ENCODE measurements at places on chromosomes 6 and 20.

- no peak for DNase-seq
Measured at GRCh38 chr6:130907687-130908086, 80.5 kb downstream of the SMLR1 start.

- no peak for DNase-seq
Measured at GRCh38 chr20:57669632-57670031, 40.2 kb downstream of the PMEPA1 start.

- DNase-seq, result no peak
Measured at GRCh38 chr6:102686461-102686860, 1293.0 kb downstream of the GRIK2 start.

DNA sequence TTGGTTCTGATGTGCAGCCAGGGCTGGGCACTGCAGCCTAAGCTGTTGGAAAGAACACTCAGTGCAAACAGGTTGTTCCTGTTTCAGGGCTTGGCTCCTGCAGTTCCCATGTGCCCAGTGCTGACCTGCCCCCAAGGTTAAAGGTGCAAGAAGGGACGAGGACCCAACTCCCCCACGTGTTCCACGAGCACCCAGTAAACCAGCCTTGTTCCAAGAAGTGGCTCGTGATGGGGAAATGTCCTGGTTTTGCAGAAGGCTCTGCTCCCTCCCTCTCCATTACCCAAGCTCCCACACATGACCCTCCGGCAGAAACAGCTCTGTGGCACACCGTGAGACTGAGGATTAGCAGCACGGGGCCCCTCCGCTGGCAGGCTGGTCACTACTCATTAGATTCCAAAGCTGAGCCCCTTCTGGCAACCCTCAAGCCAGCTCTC lies 9.4 kb downstream of the ACSS1 start:
- DNase-seq, result no peak

GRCh38 chr6:88349511-88349910 lies 183.4 kb upstream of the CNR1 start:
- no peak for DNase-seq

DNA sequence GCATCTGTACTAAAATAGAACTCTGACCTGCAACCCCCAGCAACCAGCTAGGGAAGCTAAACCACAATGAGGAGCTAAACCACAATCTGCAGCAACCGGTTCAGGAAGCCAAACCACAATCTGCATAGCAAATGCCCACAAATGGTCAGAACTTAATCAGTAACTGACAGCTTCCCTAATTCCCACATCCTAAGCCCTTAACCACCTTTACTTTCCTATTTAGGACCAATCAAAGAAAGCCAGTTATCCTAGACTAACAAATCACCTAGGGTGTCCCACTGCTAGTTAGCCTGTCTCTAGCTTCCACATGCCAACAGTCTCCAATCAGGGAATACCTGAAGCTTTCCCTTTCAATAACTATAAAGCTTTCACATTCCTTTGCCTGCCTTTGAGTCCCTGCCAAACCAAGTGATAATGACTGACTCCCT lies 424.6 kb upstream of the PTCHD4 start:
- peak; percentile 15 for DNase-seq

- DNase-seq, result no peak
Measured at GRCh38 chr6:35079311-35080000, 61.7 kb downstream of the TCP11 start.

GRCh38 chr6:74631564-74631963 lies 574.3 kb downstream of the COL12A1 start:
- no peak for DNase-seq

- no peak for DNase-seq
Measured at GRCh38 chr6:41547799-41548097, 1.6 kb downstream of the FOXP4 start.

DNA sequence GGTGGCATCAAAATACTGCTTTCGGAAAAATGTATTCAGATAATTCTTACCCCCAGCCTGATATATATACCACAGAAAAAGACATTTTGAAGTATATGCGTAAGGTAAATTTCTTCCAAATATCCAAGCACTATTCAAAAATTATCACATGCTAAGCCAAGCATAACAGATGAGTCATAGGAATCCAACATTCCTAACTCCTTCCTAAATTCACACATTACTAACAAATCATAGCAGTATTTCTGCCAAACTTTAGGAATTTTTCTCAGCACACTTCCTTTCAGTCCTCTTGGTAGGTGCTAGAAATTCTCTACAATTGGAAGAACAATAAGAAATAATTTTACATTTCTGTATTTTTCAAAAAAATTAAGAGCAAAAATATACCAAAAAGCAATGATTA lies 417.5 kb downstream of the EYS start:
- no peak for DNase-seq

- no peak for DNase-seq
Measured at GRCh38 chr6:31172973-31173384, 2.5 kb upstream of the POU5F1 start.

- DNase-seq, result peak; percentile 87
Measured at GRCh38 chr6:112332274-112332673, 14.9 kb upstream of the RFPL4B start.

- DNase-seq, result no peak
Measured at GRCh38 chr6:31222496-31222895, 49.4 kb downstream of the HLA-C start.

DNA sequence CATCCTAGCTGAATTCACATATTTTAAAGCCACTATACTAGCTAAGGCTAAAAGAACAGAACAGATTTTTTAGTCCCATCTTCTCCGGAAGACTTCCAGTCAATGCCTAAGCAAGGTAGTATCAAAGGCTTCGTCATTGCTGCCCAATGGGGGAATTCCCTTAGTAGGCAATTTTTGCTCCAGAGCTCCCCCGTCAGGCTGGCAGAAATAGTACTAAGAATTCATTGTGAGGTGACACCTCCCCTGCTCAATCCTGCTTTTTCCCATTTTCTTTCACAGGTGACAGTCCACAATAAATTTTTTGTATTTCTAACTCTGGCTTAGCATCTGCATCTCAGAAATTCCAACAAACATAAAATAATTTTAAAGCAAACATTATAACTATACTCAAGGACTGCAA lies 52.8 kb upstream of the SRSF6 start:
- DNase-seq, result no peak

- DNase-seq, result no peak
Measured at GRCh38 chr20:24483435-24484080, 14.1 kb downstream of the SYNDIG1 start.

GRCh38 chr6:134663800-134664535 lies 285.9 kb downstream of the ALDH8A1 start:
- no peak for DNase-seq

GRCh38 chr6:166201878-166202277 lies 34.2 kb upstream of the TBXT start:
- DNase-seq, result no peak

DNA sequence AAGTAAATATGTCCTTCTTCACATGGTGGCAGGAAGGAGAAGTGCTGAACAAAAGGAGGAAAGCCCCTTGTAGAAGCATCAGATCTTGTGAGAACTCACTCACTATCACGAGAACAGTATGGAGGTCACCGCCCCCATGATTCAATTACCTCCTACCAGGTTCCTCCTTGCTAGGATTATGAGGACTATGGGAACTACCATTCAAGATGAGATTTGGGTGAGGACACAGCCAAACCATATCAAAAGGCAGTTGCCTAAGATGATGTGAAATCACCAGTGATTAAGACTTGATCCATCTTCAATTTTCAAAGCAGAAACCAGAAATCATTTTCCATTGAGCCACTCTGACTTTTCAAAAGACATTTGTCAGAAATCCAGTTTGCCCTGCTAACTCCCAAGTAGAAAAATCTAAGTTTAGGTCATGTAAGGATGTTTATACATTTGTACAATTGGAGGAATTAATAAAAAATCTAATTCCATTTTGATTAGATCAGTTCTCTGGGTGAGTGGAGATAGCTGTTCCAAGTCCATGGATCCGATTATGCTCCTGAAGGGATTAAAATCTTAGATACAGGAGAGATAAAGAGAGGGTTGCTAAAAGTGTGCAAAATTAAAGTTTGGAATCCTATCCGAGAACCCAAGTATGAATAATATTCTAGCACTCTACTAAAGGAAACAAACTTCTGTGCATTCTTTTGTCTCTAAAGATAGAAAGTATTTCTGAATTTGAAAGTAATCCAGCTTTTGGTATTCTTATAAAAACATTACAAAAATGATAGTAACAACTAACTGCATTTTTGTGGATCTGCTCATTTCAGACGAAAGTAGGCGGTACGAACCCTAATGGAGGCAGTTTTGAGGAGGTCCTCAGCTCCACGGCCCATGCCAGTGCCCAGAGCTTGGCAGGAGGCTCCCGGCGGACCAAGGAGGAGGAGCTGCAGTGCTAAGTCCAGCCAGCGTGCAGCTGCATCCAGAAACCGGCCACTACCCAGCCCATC lies 39.5 kb downstream of the HDDC2 start:
- peak; percentile 64 for DNase-seq

DNA sequence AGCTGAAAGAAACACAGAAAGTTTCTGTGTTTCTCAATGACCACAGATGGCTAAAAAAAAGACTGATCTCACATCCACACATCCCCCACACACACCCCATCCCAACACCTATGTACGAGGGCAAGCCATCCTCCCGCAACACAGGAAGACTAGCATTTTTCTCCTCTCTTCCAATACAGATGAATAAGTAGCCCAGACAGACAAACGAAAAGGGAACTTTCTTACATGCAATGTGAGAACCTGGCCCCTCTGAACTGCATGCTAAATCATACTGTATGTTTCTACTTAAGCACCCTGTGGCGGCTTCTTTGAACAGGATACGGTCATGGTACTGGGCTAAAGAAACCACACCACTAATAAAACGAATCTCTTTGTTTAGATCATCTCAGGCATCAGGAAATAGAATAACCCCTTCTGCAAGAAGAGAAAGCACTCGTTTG lies 116.2 kb downstream of the GMDS start:
- no peak for DNase-seq

- no peak for DNase-seq
Measured at GRCh38 chr6:73747289-73747688, 51.3 kb downstream of the CD109 start.

DNA sequence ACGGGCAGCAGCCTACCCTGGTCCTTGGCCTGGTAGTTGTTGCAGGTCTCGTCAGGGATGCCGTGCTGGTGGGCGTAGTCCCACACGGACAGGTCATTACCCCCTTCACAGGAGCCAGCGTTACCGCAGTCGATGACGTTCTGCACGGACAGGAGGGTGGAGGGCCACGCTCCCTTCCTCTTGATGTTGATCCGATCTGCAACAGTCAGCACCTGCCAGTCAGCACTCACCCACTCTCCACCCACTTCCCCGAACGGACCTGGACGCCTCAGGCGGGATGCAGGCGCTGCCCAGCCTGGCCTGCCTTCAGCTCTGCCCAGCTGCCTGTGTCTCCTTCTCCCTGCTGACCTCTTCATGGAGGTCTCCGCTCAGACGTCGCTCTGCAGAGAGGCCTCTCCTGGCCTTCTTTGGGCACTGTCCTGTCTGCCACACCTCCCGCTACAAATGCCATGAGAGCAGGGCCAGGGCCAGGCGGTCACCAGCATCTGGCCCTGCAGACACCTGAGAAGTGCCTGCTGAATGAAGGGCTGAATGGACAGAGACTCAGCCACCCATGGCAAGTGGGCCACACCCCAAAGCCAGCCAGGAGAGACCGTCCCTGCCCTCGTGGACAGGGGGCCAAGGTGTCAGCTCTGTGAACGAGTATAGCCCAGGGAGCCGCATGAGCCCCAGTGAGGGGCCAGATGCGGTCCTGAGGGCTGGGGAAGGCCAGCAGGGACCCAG lies 5.4 kb downstream of the CTSZ start:
- no peak for DNase-seq

DNA sequence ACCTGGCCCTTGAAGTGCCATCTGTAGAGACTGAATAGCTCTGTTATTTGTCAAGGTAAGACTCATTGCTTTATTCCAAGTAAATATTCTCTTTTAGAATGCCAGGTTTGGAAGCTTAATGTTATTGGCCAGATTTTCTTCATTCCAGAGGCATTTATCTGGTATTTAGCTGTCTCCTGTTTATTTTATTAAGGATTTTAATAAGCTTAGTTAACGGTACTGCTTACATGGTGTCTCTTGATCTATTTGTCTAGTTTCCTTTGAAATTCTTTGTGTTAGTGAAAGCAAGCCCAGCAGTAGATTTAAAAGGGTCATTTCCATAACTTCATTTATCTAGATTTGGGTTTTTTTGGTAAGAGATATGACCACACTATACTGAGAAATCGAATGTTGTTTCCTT lies 7.7 kb downstream of the RALY start:
- DNase-seq, result no peak

DNA sequence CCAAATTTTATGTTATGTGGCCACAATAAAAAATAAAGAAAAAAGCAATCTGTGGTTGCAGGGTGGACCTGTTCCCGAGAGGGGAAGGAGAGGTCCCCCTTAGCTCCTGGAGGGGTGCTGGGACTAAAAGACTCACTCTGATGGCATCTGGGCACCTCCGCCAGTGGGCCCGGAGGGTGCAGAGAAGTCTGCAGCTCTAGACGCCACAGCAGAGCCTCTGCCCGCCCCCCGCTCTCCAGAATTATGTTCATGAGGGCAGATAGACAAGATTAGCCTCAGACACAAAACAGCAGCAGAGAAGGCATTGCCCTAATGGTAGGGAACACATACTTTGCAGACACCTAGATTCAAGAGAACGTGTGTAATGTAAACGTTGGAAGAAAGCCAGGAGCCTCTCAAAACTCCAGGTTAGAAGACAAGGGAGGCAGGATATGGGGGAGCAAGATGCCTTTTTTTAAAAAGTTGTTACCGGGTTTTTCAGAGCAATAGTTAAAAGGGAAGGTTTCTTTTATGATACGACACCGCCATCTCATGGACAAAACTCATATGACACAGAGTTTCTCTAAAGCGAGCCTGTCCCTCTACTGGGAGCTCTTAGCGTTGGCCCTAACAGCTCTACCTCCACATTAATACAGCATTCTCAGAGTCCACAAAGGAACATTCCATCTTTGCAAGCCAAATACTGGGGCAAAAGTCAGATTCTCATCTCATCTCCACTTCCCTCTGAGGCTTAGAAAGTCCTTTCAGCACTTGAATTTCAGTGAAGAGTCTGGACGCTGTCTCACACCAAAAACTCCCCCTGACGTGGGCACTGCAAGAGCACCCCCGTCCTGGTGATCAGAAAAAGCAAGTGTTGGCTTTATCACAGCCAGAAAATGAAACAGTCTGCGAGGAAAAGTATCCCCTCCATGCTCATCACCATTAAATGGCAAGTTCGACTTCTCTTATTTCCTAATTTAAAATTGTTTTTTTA lies 47.2 kb downstream of the FOXF2 start:
- peak; percentile 52 for DNase-seq
